Large intestine (tissue), 12 donors: ENCODE measurements at places on chromosomes 1 and 21.

DNA sequence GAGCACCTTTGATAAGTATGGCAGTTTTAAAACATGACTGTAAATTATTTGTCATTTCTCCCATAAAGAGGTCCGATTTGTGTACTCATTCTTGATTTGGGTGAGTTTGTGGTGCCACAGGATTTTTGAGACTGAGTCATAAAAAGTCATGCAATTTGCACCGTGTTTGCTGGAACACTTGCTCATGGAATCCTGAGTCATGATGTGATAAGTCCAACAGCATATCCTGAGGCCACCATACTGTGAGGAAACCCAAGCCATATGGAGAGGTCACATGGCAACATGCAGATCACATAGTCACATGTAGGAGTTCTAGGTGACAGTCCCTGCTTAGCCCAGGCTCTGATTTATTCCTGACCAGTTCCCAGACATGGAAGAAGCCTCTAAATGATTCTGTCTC lies 40.8 kb upstream of the PRRX1 start:
- no peak for DNase-seq

DNA sequence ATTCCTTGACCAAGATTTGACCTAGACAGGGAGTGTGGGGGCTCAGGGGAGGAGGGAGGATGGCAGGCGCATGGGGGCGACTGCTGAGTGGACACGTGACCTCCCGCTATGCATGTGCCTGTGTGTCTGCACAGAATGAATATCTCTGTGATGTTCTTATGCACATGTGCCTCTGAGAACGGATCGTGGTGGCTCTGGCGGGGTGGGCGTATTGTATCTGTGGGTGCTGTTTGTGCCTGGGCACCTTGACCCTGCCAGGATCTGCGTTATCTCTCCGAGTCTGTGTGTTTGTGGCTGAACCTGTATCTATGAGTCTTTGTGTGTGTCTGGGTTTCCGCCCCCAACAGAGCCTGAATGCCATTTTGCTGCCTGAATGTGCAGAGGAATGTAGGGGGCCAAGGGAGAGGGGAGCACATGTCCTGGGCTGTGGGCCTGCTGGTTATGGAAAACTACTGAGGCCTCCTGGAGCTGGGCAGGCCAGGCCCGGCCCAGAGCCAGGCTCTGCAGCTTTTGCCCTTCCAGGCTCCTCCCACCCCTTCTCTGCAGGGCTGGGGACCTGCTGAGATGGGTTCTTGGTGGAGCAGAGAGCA lies 102.5 kb downstream of the EBNA1BP2 start:
- no peak for DNase-seq

GRCh38 chr1:221880182-221880581 lies 138.3 kb upstream of the DUSP10 start:
- no peak for DNase-seq

- no peak for DNase-seq
Measured at GRCh38 chr1:74933500-74933899, 200.5 kb downstream of the TYW3 start.

DNA sequence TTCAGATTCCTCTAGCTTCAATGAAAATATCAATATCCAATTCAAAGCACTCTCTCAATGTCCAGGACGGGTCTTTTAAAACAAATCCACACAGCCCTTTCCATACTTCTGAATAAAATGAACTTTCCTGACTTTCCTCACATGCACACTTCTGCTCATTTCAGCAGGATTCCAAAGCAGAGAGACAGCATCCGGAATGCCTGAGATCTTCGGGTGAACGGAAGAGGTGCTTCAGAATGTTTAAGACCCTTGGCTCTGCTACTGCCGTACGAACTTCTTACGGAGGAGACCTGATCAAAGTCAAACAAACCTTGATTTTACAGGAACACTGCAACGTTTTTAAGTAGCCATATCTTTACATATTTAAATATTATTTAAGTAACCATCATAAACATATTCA lies 245.7 kb downstream of the PTBP2 start:
- no peak for DNase-seq

DNA sequence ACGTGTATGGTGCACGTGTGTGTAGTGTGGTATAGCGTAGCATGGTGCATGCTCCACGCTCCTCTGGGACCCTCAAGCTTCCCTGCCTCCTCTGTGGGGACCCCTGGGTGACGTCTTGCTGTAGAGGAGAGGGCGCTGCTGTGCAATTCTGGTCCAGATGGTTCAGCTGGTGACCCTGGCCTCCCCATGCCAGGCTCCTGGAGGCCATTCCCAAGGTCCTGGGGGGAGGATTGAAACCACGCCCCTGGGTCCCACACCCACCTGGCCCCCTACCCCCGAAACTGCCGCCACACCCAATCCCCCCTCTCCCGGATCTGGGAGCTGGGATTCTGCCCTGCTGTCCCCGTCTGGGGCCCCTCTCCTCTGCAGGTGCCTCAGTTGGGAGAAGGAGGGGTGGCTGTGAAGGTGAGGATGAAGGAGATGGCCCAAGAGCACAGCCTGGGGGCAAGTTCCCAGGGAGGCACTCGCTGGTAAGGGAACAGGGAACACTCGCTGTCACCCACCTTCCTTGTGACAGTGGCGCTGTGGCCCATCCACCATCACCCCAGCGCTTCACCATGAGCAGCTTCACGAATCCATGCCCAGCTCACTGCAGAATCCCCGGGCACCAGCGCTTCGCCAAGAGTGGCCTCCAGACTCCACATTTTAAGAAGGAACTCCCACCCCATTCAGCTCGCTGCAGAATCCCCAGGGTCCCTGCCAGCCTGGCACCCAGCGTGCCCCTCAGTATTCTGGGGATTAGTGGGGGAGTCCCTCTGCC lies 38.0 kb downstream of the WDR4 start:
- no peak for DNase-seq

GRCh38 chr1:31822766-31823165 lies 6.9 kb upstream of the SPOCD1 start:
- DNase-seq, result no peak

- no peak for DNase-seq
Measured at GRCh38 chr1:21898326-21899200, 38.5 kb downstream of the HSPG2 start.

DNA sequence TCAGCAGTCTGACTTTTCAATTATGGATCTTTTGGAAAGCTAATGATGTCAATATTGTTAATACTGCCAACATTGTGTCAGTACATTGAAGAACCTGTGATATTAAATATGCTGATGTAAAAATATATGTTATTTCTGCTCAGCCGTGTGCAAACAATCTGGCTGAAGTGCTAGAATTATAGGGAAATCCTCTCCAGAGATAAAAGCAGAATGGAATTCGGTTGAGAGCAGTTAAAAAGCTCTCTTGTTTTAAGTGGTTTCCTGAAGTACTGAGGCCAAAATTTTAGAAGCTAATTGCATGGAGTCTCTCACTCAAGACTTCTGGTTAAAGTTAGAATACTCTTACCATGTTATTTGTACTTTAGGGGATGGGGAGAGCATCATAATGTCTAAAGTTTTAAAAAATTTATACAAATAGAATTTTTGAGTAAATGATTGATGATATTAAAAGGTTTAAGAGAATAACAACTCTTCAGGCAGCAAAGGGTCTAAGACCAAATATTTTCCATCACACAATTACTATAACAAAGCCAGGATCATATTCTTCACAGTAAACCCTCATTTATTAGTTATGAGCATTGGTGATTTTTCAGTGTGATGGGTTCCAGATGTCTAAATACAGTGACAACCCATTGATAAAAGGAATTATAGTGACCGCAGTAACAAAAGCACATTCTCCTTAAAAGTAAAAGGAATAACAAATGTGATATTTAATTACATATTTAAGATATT lies 834.2 kb upstream of the CXADR start:
- DNase-seq, result no peak
